ENCODE measurements at places on chromosomes 2 and 18.

GRCh38 chr2:217231724-217232123 lies 371.9 kb upstream of the TNP1 start:
- DNase-seq, result no peak

DNA sequence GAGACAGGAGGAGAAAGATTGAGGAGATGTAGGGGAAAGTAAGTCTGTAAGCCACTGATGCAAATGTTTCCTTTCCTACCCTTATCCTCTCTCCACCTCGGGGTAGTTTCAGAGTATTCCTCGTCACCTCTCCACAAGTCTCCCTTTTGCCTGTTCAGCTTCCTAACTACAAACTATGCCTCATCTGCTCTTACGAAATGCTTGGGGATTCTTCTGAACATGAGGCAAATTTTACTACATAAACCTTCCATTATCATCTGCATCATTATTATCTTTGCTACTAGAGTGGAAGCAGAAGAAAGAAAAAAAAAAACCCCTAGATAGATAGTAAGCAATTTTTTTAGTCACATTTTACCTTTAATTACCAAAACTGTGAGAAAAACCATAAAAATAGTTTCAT lies 43.1 kb upstream of the CWC22 start:
- no peak for DNase-seq

- no peak for DNase-seq
Measured at GRCh38 chr18:12836551-12836950, 47.5 kb downstream of the PTPN2 start.

DNA sequence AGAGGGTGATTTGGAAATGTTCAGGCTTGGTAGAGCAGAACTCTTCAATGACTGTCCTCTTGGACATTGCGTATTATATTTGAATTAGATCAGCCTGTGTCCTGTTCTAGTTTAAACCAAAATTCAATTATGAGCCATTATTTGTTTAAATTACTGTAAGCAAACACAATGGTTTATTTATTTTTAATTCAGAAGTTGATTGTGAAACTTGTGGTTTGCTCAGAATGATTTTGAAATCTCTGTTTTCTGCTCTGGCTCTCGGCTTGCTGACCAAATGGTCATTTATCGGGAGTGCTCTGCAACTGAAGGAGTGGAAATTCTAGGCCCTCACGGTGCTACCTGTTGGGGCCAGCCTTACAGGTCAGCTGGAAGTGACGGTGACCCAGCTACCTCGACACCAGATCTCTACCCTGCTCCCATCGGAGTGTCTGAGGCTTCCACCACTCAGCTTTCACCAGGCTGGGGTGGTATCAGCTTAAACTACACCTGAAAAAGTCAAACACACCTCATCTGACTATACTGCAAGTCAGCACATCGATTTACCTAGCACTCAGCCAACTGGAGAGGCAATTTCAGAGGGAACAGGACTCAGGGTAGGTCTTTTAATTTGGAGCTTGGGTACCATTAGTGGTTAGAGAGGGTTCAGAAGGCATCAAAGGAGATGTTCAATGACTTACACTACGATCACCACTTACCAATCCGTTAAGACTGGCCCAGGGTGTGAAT lies 36.8 kb upstream of the GPD2 start:
- DNase-seq, result peak; percentile 16

- peak; percentile 60 for DNase-seq
Measured at GRCh38 chr2:20224164-20224715, 690 bp downstream of the SDC1 start.

DNA sequence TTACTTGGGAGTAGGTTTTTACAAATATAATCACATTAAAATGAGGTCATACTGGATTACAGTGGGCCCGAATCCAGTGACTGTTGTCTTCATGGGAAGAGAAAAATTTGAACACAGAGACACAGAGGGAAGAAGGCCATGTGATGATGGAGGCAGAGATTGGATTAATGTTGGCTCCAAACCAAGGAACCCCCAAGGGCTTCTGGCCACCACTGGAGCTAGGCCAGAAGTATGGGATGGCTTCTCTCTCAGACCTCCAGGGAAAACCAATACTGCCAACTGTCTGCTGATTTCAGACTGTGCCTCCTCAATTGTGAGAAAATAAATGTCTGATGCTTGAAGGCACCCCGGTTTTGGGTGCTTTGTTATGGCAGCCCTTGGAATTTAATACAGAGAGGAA lies 76.0 kb downstream of the ALPK2 start:
- no peak for DNase-seq

- DNase-seq, result no peak
Measured at GRCh38 chr2:10700078-10700803, 10.5 kb upstream of the NOL10 start.

DNA sequence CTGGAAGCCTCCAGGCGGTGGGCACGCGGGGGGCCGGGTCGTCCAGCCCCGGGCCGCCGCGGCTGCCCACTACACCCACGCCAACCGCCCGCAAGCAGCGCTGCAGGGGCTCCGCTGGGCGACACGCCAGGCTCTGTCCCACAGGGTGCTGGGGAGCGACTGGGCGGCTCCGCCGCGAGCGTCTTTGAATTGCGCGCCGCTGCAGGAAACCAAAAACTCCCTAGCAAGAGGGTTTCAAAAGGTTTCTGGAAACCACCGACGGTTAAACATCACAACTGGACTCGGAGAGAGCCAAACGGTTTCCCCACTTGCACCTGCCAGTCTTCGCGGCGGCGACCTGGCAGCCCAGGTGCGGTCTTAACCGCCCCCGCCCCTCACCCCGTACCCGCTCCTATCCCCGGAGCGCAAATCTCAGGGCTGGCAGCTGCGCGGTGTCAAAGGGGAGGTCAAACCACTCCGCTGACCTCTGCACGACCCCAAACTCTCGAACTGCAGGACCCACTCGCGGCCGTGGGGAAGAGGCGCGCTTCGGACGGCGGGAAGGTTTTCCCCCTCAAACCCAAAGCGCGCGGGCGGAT lies 1.0 kb downstream of the CXCR4 start:
- no peak for DNase-seq

DNA sequence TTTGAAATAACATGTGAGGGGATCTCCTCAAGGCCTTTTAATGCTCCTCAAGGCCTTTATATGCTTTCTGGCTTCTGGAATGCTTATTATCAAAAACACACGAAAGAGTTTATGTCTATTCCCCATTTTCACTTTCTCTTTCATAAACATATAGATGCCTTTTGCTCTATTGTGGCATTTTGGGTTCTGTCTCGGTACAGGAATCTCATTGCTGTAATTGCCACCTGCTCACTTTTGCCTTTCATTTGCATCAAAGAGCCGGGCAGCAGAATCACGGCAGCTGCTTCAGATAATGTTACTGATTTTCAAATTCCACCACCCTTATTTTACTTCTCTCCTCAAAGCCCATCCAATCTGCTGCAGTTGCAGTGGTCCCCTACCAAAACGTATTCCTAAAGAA lies 54.8 kb upstream of the LPIN2 start:
- no peak for DNase-seq

- no peak for DNase-seq
Measured at GRCh38 chr18:51164761-51165281, 32.7 kb downstream of the MEX3C start.

DNA sequence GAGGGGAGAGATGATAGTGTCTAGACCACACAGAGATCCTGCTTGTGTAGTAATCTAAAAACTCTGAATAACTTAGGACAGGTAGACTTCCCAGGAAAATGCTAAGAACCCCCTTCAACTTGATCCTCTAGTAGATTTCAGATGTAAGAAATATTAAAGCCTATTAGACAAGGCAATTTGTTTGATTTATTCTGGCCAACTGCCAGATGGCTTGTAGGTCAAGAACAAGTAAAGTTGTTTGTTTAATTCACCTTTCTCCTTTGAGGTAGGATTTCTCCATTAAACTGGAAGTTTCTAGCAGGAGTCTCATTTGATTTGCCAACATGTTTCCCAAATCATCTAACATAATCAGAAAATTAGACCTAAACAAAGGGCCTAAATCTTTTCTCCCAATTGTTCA lies 48.6 kb downstream of the SH3RF3 start:
- no peak for DNase-seq

- no peak for DNase-seq
Measured at GRCh38 chr2:42072349-42073118, 24.7 kb downstream of the PKDCC start.

All from urothelium cell line (cell line).